ENCODE measurements at places on chromosomes 2 and 18. TPM values are rescaled to one million over a fixed set of nuclear protein-coding genes. Genes with fewer than 3 reads are reported as not detected.

GRCh38 chr2:163878718-163879117, 142.9 kb upstream of the FIGN start:
- DNase-seq = no peak

DNA sequence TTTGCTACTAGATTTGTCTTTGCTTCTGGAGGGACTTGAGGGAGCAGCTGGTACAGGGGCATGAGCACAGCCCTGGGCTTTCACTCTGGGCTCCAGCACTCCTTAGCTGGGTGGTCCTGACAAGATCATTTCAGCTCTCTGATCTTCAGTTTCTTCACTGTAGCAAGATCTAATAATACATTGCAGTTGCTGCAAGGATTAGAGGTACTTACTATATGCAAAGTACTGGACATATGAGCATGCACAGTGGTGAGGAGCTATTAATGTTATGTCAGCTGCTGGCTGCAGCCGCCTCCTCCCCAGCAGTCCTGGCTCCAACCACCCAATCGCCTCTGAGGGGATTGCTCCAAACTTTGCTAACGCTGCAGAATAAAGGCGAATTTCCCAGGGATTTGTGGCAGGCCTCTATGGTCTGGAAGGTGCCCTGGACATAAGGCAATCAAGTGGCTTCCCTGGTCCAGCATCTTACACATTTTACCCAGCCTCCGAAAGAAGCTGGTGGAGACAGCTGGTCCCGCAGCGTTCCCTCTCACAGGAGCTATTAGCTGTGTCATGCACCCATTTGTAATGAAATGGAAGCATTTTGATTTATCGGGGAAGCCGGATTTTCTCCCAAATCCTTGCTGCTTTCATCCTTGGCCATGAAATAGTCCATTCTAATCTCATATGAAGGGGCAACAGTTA, 96.7 kb downstream of the RHOB start:
- no peak for DNase-seq

DNA sequence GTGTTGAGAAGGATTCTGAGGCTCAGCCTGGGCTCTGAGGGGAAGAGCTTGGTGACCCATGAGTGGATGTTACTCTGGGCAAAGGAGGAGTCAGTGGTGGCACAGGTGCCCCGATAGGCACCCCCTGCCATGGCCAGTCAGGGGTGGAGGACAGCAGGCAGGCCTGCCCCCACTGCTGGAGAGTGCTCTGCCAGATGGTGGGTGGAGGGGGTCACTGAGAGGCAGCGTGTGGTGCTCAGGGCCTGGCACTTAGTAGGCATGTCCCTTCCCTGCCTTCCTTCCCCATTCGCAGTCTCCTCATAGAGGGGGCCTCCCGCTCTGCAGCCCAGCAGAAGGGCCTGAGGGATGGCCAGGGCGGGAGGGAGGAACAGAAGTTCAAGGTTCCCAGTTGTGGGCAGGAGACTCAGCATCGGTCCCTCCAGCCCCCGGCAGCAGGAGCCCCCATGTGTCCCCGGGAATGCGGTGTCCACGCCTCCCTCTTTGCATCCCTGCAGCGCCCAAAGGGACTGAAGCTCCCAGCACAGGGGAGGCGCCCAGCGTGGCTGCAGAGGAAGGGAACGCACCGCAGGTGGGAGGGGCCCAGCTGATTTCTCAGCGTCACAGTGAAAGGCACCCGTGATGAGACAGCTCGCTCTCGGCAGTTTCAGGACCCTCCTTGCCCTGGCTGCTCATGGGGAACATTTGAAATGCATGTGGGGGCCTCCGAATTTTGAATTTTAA, 5.7 kb upstream of the SNED1 start:
- DNase-seq = no peak

LOXL3 gene
- 2.0 TPM for total RNA-seq

- DNase-seq = no peak
Observed at GRCh38 chr18:10239991-10240634, 214.3 kb upstream of the APCDD1 start.
